Activated CD4-positive, CD25-positive, alpha-beta regulatory T cell treated with anti-CD3 and anti-CD28 coated beads, Interleukin-2, amount 50 U/mL, for 72 hours (primary cell): ENCODE measurements at places on chromosomes 5 and 9.

- no peak for DNase-seq
Measured at GRCh38 chr5:102418531-102418930, 80.3 kb downstream of the SLCO6A1 start.

DNA sequence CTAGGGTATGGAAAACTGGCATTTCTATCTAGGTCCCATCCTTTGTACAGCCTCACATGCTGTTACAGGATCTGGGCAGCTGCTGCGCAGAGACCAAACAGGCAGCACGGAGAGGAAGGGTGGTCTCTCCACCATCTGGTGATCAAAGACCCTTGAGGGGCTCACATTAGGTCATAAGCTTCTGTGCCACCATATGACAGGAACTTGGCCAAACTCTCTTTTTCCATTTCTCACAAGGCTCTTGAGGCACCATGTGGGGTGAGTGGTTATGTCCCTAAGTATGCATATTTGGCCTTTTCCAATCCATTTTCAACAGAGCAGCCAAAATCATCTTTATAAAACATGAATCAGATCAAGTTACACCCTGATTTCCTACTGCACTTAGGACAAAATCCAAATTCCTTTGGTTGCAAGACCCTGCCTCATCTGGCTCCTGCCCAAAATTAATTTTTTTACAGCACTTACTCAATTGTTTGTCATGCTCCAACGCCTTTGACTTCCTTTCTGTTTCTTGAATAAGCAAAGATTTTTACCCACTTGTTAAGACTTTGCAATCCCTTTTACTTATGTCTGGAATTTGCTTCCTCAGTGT lies 730.0 kb downstream of the MAT2B start:
- no peak for DNase-seq

- no peak for DNase-seq
Measured at GRCh38 chr9:117451311-117451710, 36.5 kb upstream of the ASTN2 start.

- no peak for DNase-seq
Measured at GRCh38 chr9:16255217-16255616, 615.3 kb downstream of the BNC2 start.

DNA sequence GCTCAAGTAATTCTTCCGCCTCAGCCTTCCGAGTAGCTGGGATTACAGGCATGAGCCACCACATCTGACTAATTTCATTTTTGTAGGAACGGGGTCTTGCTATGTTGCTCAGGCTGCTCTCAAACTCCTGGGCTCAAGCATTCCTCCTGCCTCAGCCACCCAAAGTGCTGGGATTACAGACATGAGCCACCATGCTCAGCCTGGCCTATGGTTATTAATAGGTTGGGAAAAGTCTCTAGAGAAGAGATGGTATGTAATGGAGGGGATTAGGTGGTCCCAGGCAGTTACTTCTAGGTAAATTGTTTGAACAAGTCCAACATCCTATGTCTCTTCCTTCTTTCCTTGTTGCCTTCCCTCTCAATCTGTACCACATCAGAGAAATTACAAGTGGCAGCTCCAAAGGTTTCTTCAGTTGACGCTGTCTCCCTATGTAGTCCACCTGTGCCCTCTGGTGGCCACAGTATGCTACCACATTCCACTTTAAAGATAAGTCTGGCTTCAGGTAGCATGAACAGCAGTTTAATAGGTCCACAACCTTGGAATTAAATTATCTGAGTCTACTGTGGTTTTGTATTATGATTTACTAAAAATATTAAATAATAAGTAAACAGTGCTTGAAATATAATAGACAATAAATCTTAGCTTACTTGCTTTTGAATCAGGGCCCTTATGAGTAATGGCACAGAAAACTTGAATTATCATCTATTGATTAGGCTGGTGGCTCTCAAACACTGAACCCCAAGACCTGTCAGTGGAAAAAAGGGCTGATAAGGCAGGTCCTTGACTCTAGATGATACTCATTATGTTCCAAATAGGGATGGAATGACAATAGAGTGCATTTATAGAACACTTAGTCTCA lies 9.7 kb downstream of the TIGD6 start:
- DNase-seq: peak; percentile 66

DNA sequence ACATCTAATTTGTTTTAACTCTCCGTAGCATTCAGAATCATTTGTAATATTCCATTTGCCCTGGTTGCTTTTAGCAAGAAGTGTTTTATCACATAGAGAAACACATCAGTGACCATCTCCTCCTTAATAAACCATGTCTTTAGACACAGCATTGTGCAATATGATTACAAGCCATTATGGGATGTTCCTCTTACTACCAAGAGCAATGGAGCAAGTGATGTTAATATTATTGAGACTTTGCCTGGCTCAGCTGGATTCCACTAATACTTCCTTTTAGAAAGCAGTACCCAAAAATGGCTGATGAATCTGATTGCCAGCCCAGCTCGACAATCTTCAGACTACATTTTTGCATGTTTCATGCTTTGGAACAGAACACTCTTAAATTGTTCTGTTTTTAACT lies 364.2 kb downstream of the OSTF1 start:
- no peak for DNase-seq

DNA sequence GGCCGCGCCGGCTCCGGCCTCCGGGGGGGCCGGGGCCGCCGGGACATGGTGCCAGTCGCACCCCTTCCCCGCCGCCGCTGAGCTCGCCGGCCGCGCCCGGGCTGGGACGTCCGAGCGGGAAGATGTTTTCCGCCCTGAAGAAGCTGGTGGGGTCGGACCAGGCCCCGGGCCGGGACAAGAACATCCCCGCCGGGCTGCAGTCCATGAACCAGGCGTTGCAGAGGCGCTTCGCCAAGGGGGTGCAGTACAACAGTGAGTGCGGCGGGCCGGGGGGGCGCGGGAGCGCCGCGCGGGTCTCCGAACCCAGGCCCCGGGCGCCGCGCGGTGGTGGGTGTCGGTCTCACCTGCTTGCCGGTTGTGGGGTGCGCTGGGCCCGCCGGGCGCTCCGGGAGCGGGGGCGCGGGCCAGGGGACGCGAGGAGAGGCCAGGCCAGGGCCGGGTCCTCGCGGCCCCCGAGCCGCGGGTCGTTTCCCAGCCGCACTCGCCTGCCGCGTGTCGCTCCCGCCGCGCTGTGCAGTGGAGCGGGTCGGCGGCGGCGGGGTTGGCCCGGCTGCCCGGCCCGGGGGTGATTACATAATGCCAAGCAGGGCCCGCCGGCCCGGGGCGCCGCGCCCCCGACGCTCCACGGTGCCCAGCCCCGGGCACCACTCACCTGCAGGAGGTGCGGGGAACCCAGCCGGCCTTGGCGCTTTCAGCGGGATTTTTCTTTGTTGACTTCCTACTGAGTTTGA lies 492 bp downstream of the RABL6 start:
- DNase-seq: no peak

GRCh38 chr9:135147474-135147805 lies 60.0 kb downstream of the OLFM1 start:
- no peak for DNase-seq

DNA sequence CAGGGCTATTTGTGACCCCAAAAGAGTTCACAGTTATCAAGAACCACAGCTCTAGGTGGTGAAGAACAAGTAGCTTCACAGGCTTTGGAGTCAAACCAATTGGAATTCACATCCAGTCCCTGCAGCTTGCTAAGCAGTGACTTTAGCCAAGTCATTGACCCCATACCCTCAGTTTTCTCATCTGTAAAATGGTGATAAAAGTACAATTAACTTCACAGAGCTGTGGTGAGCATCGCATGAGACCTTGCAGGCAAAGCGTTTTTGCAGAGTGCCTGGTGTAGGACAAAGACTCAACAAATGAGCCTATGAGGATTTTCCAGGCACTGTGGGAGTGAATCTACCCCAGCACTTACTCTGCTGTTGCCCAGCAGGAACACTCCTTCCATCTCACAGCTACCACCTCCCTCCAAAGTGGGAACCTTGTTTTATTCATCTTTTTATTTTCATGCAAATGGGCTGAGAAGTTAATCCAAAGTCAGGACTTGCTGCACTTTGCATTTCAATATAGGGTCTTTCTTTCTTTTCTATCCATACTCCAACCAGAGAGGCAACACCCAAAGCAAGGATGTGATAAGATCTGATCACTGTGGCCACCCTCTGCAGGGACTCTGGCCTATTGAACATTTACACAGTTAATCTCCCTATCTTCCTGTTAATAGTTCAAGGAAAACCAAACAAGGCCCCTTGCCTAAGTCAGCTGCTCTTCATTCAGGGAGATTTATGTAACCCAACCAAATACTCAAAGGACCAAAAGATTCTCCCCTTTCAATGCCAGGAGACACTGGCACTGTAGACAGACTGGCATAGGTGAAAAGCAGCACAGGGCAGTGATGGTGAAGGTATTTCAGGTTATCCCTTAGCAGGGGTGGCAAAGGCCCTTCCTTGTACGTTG lies 41.9 kb downstream of the ABCA1 start:
- DNase-seq: no peak

DNA sequence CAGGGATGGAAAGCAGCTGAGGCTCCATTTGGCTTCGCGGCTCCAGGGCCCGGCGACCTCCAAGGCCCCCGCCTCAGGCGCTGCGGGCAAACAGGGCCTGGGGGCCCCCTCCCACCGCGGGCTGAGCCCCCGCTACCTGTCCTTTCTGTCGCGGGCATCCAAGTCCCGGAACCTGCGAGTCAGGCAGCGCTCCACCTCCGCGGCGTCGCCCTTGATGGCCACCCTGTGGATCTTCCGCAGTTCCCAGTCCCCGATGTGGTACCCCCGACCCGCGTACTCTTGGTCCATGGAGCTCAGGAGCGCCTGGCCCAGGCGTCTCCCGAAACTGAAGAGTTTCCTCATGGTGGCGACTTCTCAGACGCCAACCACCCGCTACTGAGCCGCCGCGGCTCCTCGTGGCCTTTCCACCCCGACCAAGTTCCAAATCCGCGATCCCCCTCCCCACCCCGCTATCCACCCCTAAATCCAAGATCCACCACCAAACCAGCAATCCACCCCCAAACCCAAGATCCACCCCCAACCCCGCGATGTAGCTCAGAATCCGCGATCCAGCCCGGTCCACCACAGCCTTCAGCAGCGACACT lies 86.5 kb upstream of the CCDC180 start:
- no peak for DNase-seq

GRCh38 chr5:5306696-5307095 lies 115.8 kb upstream of the ICE1 start:
- DNase-seq: no peak

- no peak for DNase-seq
Measured at GRCh38 chr5:11620172-11620571, 284.1 kb downstream of the CTNND2 start.

DNA sequence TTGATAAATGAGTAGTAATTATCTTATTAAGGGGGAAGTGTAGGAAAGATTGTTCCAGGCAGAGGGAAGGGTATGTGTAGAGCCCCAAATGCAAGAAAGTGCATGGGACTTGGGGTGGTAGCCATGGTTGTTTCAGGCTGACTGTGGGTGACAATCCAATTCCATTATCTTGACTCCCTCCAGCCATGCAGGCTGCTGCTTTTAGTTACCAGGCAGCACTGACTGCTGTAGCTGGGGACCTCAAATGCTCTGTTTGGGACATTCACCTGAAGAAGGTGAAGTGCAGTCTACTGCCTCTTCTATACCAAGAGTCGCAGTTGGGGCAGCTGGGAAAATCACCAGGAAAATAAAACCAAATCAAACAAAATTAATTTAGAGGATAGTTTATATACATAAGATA lies 102.4 kb upstream of the NR3C1 start:
- no peak for DNase-seq

- DNase-seq: peak; percentile 45
Measured at GRCh38 chr9:19127871-19128500, 694 bp upstream of the PLIN2 start.

GRCh38 chr5:130975847-130976246 lies 189.2 kb downstream of the HINT1 start:
- DNase-seq: no peak

DNA sequence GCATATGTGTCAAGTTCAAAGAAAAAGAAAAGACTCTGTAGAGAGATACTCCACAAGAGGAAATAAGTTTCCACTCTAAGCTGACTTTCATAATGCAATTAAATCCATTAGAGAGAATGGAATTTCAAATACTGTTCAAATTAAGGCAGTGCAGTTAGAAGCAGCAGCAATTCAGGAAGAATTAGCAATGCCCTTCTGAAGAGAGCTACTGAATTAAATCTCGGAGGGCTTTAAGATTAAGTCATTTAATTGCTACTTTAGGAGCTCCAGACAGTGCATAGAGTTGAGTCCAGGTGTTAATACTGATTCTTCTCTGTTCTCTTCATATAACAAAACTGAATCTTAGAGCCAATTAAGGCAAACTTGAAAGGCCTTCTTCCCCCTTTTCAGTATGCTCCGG lies 8.5 kb downstream of the CDH12 start:
- DNase-seq: no peak

- no peak for DNase-seq
Measured at GRCh38 chr5:20360263-20360662, 372.3 kb upstream of the CDH18 start.

- DNase-seq: no peak
Measured at GRCh38 chr5:5289537-5289936, 132.9 kb upstream of the ICE1 start.

- no peak for DNase-seq
Measured at GRCh38 chr5:164577742-164578141, 1072.3 kb downstream of the MAT2B start.

DNA sequence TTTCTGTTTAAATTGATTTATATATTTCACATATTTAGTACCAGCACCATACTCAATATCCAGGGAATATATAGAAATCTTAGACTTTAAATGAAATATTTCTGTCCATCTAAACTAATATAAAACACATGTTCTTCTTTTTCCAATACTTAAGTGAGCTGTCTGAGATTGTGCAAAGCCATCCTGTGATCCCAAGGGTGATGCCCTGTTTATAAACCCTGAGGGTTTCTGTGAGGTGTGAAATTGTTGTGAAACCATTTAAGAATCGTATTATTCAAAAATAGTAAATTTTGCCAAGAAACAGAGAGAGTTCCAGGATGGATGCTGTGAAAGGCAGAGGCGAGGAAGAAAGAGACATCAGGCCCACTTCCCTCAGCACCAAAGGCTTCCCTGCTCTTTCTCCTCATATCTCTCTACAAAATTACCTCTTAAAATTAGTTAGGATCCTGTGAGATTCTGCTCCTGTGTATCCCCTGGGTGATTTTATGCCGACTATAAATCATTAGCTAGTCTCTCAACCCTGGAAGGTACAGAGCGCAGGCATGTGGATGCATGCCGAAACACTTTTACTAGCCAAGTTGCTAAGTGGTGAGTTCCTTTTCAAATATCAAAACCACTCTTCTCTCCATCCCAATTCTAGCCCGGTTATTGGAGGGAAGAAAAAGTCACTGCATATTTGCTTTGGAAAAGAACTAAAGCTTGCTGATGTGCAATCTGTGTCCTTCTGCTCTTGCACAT lies 183.0 kb downstream of the GLIS3 start:
- no peak for DNase-seq

GRCh38 chr5:173676375-173676774 lies 59.9 kb upstream of the BOD1 start:
- DNase-seq: no peak
